ENCODE measurements at places on chromosomes 16 and 17.

GRCh38 chr16:45454-45853 lies 8.0 kb downstream of the POLR3K start:
- DNase-seq, result no peak

GRCh38 chr17:71055128-71055527 lies 885.8 kb downstream of the KCNJ2 start:
- DNase-seq, result no peak

DNA sequence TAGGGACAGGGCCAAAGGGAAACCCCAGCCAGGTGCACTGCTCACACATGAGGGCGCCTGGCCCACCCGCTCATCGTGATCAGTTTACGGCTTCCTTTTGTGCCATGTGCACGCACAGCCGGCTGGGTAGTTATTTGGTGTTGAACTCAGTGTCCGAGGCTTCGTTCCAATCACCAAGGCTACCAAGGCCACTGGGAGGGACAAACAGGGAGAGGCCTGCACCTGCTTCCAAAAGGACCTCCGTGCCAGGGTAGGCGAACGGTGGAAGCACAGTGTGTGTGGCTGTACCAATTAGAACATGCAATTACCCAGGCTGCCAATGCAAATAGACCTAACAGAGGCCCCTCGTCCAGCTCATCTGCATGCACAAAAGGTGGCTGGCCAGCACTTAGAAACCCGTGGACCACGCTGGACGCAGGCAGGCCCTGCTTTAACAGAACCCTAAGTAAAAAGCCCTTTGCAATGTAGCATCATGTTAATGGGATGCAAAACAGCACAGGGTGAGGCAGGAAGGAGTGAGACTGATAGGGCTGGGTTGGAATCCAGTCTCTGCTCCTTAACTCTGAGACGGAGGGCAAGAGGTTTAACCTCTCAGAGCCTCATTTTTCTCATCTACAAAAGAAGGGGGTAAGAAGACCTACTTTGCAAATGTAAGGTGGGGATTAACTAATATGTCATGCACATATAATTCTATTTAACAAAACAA lies 204.0 kb downstream of the XYLT1 start:
- no peak for DNase-seq

DNA sequence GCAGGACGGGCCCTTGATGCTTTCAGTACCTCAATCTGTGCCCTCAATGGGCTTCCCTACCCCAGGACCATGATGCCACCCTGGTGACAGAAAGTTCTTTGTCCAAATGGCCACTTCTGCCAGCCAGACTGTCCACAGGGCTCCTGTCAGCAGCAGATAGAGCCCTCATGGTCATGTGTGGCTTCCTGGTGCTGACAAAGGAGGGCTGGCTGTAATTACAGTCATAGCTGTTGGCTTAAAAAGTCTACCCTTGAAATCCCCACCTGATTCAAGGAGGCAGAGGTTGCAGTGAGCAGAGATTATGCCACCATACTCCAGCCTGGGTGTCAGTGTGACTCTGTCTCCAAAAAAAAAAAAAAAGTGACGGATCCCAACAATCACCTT lies 3.3 kb downstream of the TRPV2 start:
- no peak for DNase-seq

DNA sequence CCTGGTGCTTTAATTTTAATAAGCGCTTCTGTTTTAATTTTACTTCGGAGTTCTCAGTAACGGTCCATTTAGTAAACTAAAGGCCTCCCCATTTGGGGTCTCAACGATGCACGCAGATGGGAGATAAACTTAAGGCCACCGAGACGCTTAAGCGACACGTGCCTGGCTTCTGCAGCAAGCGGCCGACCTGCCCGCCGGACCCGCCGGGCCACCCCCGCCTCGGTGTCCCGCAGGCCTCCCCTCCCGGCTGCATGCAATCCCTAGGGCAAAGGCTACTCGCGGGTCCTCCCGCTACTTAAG lies 592 bp downstream of the GCSH start:
- no peak for DNase-seq

DNA sequence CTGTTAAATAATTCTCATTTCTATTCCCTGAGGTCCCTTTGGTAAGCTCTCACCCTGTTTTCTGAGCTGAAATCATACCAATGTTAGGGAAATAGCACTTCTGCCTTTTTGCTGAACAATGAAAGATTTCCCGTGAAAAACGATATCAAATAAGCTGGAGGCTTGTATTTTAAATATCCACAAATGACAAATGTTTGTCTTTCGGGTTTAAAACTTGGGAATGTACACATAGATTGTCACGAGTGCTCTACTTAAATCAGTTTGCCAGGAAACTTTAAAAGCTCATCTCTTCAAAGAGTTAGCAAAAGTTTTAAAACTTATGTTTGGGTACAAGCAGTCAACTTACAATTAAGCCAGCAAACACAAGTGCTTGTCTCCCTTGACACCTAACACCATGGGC lies 393.5 kb upstream of the MON1B start:
- DNase-seq, result no peak

GRCh38 chr16:2614761-2615191 lies 67.5 kb upstream of the KCTD5 start:
- no peak for DNase-seq

DNA sequence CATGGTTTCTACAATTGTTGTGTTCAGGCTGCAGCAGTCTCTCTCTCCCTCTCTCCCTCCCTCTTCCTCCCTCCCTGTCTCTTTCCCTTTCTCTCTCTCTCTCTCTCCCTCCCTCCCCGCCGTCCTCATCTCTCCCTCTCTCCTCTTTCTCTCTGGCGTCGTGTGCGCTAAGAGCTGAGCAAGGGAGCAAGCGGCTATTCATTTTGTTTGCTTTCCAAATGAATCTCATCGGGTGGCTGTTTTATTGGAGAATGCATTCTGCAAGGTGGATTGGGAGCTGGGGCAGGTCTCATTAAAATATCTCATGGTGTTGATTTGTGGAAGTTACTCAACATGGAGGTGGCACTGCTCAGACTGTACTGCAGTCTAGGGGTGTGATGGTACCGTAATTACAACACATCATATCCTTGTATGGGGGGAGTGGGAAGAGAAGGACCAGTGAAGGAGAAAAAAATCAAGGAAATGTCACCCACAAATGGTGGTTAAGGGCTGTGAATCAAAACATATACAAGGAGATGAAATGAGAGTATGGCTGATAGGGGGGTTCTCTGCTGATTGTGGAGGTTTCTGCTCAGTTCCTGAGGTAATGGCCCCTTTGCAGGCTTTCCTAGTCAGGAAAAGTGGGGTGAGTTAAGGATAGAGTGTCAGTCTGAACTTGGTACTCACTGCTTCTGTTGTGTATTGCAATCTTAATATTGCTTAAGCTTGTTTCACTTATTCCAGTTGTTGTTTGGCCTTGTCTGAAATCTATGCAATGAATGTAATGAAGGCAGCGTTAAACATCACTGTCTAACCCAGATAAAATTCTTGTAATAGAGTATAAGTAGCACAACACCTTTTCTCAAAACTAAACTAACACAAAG lies 2.7 kb downstream of the MSL1 start:
- no peak for DNase-seq

DNA sequence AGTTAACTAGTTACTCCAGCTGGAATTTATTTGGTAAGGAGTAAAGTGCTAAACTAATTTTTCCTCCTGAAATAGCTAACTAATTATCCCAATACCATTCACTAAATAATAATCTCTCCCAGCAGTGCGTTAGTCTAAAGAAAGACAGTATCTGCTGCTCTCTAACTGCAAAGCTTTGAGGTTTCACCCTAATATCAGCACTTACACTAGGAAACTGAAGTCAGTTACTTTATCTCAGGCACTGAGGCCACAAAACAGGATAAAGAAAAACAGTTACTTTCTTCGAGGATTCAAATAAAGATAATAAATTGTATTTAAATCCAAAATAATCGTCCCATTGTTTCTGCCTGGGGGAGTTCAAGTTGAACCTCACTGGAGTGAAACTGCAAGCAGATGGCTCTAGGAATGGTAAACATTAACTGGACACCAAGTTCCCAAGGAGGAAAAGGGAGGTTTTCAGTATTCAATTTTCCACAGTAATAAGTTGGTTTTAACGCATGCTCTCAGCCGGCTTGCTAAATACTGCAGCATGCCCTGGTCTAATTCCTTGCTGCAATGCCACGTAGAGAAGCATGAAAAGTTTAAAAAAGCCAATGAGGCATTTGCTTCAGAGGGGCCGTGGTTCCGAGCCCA lies 20.0 kb upstream of the FOXJ1 start:
- no peak for DNase-seq

GRCh38 chr17:63437287-63438091 lies 8.6 kb downstream of the CYB561 start:
- DNase-seq, result no peak

GRCh38 chr17:82371333-82372248 lies at the start of gene UTS2R:
Gene UTS2R (plus strand): TSS chr17:82371765. CDS start chr17:82374325, 2,560 bp downstream.
- no peak for DNase-seq

GRCh38 chr16:13856398-13856797 lies 63.6 kb upstream of the ERCC4 start:
- no peak for DNase-seq

DNA sequence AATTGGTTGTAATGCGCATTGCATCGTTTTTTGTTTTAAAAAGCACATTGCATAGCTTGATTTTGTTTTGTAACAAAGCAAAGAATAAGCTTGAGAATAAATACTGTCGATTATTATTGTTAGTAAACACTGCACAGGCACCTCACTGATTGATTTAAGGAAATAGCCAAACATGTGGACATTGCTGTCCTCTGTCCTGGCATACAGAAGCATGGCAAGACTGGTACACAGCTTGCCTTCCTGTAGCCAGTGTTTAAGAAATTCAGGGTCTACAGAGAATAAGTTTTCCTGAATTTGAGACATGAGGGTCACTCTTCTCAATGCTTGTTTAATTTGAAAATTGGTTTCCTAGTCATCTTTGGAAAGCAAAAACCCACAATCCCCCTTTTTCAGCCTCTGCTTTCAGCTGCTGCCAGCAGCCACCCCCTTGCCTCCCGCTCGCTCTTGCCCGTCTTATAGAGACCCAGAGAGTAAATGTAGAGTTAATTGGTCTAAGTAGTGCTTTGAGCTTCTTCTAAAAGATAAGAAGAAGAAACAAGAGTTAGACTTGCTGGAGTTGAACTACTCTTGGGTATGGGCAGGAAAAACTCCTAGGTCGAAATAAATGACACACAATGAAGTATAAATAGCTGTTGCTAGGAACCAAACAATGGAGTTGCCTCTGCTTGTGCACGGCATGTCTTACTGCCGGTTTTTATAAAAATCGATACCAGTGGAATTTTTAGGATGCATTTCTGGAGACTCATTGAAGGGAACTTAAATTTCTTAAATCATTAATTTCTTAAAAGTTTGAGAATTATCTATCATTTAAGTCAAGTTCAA lies 116.6 kb downstream of the MRTFB start:
- no peak for DNase-seq

- no peak for DNase-seq
Measured at GRCh38 chr16:3118204-3118790, 5.9 kb downstream of the ZNF205 start.

DNA sequence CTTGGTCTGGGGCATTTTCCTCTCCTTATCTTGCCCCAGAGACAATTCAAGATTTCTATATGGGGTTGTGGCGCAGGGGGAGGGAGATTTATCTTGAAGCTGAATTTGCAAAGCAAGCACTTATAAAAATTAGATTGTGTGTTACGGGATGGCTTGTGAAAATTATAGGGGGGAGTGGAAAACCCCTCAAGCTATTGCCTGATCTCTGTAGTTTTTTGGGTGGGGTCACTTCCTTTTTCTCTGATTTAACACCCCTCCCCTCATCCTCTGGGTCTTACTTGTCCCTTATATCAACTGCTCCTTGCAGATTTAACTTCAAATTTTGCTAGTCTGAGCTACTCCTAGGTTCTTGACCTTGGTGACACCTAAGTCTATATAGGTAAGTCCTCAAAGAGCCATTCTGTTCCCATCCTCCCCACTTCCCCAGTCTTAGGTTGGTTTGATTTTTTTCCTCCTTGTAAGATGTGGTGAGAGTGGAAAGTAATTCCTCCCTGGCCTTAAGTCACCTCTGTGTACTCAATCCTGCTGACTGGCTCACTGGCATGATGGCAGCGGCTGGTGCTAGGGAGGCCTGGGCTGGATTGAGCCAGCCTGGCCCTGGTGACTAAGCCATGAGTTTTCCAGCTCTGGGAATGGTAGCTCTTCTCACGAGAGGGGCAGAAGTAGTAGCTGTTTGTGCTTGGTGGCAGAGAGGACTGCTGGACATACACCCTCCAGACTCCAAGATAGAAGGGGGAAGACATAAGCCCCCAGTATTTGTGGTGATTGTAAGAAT lies 2.3 kb downstream of the ARL4D start:
- DNase-seq, result no peak

- no peak for DNase-seq
Measured at GRCh38 chr16:66549284-66550131, at the start of gene TK2. Gene TK2 (minus strand): TSS chr16:66550122. CDS start chr16:66550061, 61 bp downstream.

GRCh38 chr17:73135766-73136165 lies 29.0 kb upstream of the SSTR2 start:
- DNase-seq, result no peak

- DNase-seq, result no peak
Measured at GRCh38 chr16:89094252-89094879, 714 bp downstream of the ACSF3 start.

DNA sequence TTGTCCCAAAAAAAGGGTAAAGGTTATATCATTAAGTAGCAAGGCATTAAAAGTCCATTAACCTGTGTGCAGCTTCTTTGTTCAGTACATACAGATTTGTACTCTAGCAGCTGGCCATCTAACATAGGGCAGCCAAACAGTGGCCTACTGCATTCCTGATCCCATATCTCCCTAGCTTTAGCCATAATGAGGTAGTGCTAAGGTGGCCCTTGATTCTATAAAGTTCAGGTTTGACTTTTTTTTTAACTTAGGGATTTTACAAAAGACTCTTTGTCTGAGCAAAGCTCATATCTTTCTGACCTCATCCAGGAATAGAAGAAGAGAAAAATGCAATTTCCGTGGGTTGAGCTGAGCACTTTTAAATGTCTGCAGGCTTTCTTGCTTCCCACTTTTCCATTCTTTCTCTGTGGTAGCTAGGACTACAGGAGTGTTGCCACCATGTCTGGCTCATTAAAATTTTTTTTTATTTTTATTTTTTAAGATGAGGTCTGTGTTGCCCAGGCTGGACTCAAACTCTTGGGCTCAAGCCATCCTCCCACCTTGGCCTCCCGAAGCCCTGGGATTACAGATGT lies 19.5 kb upstream of the CDC6 start:
- DNase-seq, result no peak

DNA sequence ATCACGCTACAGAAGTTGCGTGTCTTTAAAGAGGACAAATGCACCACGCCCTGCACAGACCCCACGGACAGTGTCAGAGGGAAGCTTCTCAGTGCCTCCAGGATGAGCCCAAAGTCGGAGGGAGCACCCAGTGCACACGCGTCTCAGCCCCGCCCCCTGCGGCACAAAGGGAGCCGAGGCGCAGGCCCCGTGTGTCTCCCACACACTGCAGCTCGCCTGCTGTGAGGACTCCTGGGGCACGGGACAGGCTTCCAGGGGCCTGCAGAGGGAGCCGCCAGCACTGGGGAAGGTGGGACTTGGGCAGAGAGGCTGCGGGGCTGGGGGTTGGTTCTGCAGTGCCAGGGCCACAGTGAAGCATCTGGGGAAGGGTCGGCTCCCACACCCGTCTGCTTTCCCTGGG lies 77.4 kb downstream of the LMF1 start:
- DNase-seq, result no peak

GRCh38 chr17:6140728-6141330 lies 70.7 kb downstream of the WSCD1 start:
- DNase-seq, result no peak

- DNase-seq, result no peak
Measured at GRCh38 chr17:7911116-7911515, 5.0 kb downstream of the RNF227 start.

- no peak for DNase-seq
Measured at GRCh38 chr16:4980691-4981090, 22.6 kb downstream of the SEC14L5 start.

Data from NCI-H1694 (cell line).